ENCODE measurements at places on chromosomes 7 and 10. TPM values are rescaled to one million over a fixed set of nuclear protein-coding genes. Genes with fewer than 3 reads are reported as not detected.

DNA sequence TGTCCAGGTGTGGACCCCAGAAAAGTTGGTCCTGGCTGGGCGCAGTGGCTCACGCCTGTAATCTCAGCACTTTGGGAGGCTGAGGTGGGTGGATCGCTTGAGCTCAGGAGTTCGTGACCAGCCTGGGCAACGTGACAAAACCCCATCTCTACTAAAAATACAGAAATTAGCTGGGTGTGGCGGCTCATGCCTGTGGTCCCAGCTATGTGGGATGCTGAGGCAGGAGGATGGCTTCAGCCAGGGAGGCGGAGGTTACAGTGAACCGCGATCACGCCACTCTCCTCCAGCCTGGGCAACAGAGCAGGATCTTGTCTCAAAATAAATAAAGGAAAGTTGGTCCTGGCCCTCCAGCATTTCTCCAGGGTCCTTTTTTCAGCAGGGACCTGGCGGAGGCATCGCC, 1.4 kb downstream of the NUDT1 start:
- H3K27me3 ChIP-seq, result no peaks in the 10 kb centered on the region
- no peak overlapping the region for H3K27ac ChIP-seq
- H3K4me3 ChIP-seq, result peak overlapping the region; percentile 94
- no peak for DNase-seq

GRCh38 chr7:92244808-92245486, 767 bp downstream of the KRIT1 start:
- peaks cover 18% of the 10 kb centered on the region for H3K36me3 ChIP-seq
- DNase-seq, result no peak

GRCh38 chr7:122064971-122065370, 79.1 kb downstream of the AASS start:
- H3K4me3 ChIP-seq, result no peak overlapping the region
- H3K4me1 ChIP-seq, result no peaks in the 10 kb centered on the region
- no peaks in the 10 kb centered on the region for H3K36me3 ChIP-seq
- no peak overlapping the region for H3K27ac ChIP-seq

Gene BICC1
- not detected for total RNA-seq

Gene TUBAL3
- total RNA-seq, result 0.52 TPM

Gene NKX2-3
- not detected for total RNA-seq

Data from PC-9 (cell line).